ENCODE measurements at places on chromosomes 11 and 22.

DNA sequence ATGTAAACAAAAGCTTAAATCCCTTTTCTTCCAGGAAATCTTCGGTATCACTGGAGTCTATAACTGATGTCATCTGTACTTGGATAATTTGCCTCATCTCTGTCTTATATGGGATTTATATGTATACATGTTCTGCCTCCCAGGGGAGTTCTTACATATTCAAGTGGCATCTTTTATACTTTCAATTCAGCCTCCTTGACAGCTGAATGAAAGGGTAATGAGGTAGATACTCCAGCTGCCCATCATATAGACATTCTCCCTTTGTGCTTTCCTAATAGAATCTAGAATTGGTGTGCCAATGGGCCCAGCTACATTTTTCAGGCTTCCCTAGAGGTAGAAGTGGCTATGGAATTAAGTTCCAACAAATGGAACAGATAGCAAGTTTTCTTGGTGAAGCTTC, 223.8 kb downstream of the LRRC4C start:
- DNase-seq: no peak

- DNase-seq: no peak
Observed at GRCh38 chr11:131600628-131601027, 230.2 kb downstream of the NTM start.

DNA sequence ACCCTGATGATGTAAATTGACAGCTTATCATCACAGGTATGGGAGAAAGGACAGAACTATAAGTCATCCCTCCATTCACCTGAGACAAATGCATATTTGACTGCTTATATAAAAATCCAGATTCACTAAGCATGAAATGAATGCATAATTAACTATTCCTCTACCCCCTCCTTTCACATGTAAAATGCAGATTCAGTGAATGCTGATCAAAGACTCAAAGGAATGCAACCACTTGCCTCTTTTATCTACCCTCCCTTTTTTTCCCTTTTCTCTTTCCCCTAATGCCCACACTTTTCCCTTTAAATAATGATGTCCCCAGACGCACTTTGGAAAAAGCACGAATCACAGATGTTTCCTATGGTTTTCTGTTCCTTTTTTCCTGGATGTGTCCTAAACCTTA, 4.5 kb upstream of the PLAAT4 start:
- DNase-seq: no peak

GRCh38 chr22:23939017-23939357, 22.0 kb downstream of the GSTT2B start:
- no peak for DNase-seq

- DNase-seq: no peak
Observed at GRCh38 chr11:7261578-7261977, 9.9 kb downstream of the SYT9 start.

DNA sequence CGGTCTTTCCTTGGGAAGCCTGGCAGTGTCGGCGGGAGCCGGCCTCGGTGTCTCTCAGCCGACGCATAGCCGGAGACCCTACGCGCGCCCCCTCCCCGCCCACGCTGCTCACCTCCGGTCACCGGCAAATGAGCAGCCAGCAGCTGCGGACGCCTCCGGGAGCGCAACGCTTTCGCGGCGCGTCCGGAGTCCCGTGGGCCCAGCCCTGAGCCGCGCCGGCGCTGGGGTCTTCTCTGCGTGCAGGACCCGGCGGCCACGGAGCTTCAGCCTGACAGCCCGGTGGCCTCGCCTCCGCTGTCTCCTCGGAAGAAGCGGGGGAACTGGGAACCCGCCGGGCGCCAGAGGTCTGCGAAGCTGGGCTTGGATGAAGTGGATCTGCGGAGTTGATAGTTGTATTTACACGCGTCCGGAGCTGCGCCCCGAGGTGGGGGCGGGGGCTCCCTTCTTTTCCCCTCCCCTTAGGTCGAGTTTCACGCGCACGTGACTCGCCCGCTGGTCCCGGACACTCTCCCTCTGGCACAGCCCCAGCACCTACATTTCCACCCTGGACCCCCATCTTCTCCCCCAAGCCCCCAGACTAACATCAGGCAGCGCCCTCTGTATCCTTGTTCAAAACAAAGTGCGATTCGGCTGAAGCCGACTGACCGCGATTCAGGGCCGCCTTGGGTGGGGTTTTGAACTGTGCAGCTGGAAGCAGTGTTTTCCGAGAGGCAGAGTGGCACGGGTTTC, at the start of gene SLC43A1:
SLC43A1 (minus strand) TSS at position 371 of the 729 bp plus-strand sequence. CDS start 1,591 bp downstream, outside the sequence.
- no peak for DNase-seq

DNA sequence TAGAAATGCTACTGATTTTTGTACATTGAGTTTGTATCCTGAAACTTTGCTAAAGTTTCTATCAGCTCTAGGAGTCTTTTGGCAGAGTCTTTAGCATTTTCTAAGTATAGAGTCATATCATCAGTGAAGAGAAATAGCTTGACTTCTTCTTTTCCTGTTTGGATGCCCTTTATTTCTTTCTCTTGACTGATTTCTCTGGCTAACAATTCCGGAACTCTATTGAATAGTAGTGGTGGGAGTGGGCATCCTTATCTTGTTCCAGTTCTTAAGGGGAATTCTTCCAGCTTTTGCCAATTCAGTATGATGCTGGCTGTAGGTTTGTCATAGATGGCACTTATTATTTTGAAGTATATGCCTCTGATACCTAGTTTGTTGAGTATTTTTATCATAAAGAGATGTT, 197.7 kb downstream of the AASDHPPT start:
- DNase-seq: no peak

GRCh38 chr22:17910561-17911311, 113.6 kb downstream of the MICAL3 start:
- DNase-seq: no peak

GRCh38 chr11:13434247-13435205, 28.5 kb downstream of the BTBD10 start:
- DNase-seq: no peak

DNA sequence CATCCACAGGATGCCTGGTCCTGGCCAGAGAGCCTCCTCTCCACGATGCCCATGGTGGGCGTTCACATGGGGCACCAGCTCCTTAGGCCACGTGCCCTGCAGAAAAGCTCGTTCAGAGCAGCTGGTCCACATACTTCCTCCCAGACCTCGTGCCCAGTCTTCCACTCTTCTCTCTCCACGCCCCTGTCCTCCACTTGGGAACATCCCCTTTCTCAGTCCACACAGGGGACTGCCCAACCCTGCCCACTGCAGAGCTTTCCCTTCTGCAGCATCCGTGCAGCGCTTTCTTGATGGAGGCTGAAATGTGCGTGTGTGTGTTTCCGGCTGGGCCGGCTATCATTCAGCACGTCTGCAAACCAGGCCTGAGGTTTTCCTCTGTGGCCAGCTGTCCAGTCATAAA, 11.3 kb downstream of the TPCN2 start:
- DNase-seq: no peak

- DNase-seq: no peak
Observed at GRCh38 chr22:35314161-35314942, 14.7 kb downstream of the TOM1 start.

GRCh38 chr22:41917375-41917902, 2.6 kb upstream of the SHISA8 start:
- no peak for DNase-seq

DNA sequence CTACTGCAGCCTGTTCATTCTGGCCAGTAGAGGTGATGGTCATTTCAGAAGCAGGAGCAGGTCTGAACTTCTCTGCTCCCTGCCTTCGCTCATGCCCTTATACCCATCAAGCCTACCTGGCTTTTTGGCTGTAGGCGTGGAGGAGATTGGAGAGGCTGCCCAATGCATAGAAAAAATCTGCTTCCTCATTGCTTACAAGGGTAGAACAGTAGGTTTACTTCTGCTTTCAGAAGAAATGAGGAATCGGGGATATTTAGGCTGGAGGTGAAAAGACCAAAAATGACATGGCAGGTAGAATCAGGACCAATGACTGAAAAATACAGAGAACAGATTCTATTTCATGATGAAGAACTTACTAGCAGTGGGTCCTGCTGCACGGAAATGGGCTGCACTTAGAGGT, 72.9 kb upstream of the YWHAH start:
- no peak for DNase-seq

- DNase-seq: no peak
Observed at GRCh38 chr11:3166268-3167142, 1.4 kb upstream of the OSBPL5 start.

- DNase-seq: no peak
Observed at GRCh38 chr22:28112548-28113043, 193.5 kb upstream of the PITPNB start.

DNA sequence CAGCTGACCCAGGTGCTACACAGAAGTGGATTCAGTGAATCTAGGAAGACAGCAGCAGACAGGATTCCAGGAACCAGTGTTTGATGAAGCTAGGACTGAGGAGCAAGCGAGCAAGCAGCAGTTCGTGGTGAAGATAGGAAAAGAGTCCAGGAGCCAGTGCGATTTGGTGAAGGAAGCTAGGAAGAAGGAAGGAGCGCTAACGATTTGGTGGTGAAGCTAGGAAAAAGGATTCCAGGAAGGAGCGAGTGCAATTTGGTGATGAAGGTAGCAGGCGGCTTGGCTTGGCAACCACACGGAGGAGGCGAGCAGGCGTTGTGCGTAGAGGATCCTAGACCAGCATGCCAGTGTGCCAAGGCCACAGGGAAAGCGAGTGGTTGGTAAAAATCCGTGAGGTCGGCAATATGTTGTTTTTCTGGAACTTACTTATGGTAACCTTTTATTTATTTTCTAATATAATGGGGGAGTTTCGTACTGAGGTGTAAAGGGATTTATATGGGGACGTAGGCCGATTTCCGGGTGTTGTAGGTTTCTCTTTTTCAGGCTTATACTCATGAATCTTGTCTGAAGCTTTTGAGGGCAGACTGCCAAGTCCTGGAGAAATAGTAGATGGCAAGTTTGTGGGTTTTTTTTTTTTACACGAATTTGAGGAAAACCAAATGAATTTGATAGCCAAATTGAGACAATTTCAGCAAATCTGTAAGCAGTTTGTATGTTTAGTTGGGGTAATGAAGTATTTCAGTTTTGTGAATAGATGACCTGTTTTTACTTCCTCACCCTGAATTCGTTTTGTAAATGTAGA, 1.7 kb downstream of the MALAT1 start:
- DNase-seq: no peak

DNA sequence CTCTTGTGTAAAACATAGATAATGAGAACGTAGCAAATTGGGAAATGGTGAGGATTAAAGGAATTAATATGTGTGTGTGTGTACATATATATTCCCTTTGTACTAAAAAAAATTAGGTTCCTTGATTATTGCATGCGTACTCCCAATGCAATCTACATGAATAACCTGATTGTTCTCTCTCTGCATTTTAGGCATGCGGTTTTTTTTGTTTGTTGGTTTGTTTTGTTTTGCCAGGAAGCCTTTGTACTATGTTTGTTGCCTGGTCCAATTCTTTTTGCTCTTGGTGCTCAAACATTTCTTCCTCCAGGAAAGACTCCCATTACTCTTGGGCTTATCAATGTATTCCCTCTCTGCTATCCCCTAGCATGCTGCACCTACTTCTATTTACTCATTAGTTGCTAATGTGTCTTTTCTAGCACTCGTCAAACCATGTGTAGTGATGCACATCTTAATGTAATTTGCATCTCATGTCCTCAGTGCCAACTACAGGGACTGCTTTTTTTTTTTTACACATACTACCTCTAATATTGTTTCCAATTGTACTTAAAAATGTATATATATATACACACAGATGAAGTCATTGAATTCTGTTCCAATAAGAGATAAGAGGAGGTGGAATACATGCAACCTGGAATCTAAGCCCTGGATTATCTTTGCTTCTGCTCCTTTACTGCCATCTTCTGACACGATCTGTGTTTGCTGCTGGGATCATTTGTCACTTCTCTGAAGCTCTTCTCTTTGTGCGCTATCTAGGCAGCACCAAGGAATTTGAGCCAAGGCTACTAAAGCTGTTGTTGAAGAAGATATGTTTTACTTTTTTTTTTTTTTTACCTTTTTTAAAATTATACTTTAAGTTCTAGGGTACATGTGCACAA, 197.2 kb upstream of the ANO3 start:
- no peak for DNase-seq

- DNase-seq: no peak
Observed at GRCh38 chr22:48628891-48629543, 1198.7 kb downstream of the BRD1 start.

DNA sequence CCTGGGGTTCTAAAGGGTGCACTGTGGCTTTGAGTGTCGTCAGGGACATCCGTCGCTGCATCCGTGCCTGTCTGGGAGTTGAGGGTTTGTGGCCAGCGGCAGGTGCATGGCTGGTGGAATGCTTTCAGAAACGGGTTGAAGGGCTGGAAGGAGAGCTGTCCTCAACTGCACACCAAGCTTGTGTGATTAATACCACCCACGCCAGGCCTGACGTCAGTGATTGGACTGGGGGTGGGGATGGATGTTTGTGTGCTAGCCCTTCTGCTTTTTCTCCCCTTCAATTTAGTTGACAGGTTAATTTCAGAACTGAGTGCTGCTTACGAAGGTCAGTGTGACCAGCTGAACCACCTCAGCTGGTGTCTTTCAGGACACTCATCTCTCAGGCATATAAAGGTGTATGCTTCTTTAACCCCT, 3.2 kb upstream of the GAB2 start:
- DNase-seq: no peak

DNA sequence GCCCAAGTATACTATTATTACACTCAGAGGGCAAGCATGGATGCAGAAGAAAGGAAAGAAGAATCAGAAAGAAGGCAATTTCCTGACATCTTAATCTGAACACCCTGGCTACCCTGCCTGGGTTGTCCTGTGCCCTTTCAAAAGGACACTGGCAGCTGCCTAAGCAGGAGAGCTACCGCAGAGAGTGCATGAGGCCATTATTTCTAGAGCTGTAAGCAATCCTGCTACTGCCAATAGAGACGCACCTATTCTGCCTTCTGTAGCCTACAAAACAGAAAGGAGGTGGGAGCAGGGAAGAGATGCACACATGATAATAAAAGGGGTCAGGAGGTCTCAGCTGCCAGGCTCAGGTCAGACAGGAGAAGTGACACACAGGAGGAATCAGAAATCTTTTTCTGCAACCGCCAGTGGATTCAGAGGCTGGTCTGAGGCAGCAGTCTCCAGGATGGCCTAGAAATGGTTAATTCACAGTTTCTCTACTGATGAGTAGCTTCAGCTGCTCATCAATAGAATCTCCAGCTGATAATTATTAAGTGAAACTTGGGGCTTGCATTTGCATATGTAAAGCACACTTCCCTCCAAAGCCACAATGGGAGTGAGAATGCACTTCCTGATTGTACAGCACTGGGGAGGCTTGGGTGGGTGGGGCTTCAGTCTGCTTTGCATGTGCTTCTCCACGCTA, 253.9 kb downstream of the LARGE1 start:
- DNase-seq: no peak

- DNase-seq: peak; percentile 28
Observed at GRCh38 chr11:111765984-111766833, at the start of gene PPP2R1B. TSS of gene PPP2R1B (minus strand) at chr11:111766389. CDS start at chr11:111766361, 28 bp downstream.

DNA sequence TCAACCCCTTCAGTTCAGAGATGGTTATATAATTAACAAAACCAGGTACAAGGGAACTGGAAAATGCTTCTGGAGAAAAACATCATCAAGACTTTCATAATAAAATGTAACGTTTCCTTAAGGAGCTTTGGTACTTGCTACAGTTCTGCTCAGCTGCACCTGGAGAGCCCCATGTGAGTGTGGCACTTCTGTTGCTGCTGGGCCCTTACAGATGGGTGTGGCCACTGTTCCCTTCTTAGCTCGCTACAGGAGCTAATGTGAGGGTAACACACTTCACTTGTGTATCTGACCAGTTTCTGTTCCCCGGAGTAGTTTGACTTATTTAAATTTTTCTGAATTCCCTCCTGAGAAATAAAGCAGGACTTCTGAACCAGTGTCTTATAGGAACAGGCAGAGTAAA, 4.0 kb downstream of the POU2AF3 start:
- DNase-seq: no peak
